ENCODE measurements at places on chromosomes 5 and 9.

- no peak for DNase-seq
Observed at GRCh38 chr9:36956908-36957307, 77.2 kb downstream of the PAX5 start.

DNA sequence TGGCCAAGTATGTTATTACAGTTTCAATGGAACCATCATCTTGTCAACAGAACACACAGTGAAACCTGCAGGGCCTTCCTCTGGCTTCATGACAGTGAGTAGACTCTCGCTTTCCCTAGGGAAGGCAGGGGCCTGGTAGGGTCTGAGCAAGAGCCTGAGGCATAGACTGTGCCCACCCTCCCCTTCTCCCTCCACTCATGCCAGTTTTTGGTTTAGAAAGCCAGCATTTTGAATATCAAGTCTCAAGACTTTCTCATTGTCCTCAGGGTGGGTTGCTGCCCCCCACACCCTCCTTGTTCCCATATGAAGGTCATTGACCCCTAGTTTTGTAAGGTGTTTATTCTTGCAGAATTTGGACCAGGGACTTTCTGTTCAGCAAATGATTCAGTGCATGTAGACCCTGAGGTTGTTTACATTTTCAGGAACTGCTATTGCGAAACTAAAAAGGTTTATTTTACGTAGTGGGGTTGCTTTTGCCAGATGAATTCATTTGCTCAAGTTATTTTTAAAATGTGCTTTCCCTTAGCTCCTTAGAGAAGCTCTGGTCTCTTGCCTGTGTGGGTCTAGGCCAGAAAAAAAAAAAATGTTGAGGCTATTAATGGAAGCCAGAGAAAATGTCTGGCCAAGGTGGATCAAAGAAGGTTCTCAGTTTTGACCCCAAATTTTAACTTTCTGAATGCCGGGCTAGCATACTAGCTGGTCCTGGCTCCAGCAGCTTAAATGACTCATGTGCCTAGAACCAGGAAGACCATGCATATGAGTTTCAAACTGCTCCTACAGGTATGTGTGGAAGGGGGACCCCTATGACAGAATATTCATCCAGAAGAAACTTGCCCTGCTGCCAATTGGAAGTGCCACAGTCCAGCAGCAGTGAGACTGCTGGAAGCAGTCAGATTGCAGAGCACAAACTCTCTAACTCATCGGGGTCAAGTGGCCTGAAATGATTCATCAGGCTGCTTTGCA is 10.1 kb upstream of the MOB3B start:
- DNase-seq = no peak

GRCh38 chr5:129460672-129460935 is 506 bp downstream of the ADAMTS19 start:
- no peak for DNase-seq

- DNase-seq = no peak
Observed at GRCh38 chr5:10556893-10557746, 6.8 kb upstream of the ANKRD33B start.

- DNase-seq = no peak
Observed at GRCh38 chr9:88810826-88811225, 180.4 kb upstream of the S1PR3 start.

DNA sequence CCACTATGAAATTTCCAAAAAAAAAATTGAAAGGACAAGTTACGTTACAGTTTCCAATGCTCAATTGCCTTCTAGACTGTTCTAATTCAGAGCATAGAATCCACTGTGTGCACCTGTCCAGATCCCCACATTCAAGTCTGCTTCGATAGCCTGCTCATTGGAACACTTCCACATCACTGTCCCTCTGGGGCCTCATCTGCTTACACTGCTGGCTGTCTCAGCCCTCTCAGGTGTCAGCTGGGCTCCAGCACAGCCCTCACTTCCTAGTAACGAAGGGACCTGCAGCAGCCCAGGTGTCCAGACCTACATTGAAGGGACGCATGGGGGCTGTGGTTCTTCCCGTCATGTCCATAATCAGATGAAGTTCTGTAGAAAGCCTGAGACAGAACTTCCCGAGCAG is 94.3 kb upstream of the EMB start:
- no peak for DNase-seq

DNA sequence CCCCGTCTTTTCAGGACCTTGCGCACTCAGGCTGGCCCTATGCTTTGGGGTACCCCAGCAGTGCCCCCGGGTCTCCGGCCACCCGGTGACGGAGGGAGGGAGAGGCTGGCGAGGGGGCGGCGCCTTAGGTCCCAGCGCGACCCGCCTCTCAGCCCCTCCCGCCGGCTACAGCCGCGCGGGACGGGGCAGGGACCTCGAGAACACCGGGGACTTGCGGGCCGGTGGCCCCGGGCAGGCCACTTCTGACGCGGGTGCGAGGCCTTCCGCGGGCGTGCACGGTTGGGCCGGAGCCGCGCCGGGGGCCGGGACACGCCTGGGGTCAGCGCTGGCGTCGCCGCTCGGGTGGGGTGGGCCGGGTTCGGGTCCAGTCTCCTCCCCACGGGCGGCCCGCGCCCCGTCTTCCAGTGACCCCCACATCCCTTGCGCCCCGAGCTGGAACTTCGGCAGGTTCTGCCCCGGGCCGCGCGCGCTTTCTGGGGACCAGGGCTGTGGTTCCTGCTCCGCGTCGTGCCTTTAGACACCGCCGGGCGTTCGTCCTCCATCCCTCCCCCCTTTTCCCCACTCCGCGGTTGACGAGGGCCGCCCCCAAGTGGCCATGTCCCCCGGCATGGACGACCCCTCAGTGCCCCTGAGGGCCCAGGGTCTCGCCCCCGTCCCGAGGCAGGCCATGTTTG is 3.8 kb upstream of the SQSTM1 start:
- no peak for DNase-seq

DNA sequence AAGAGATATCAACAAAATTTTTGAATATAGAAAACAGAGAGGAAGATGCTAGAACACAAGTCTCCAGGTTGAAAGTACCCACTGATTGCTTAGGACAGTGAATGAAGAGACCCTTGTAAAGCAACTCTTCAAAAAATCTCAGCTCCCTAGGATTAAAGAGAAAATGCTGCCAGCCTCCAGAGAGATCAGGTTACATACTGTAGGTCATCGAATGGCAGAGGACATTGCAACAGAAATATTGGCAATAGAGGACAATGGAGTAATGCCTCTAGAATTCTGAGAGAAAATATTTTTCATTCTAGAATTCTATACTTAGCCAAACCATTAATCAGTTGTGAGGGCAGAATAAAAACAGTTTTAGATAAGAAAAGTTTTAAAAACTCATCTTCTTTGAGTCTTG is 43.1 kb upstream of the ELL2 start:
- no peak for DNase-seq

DNA sequence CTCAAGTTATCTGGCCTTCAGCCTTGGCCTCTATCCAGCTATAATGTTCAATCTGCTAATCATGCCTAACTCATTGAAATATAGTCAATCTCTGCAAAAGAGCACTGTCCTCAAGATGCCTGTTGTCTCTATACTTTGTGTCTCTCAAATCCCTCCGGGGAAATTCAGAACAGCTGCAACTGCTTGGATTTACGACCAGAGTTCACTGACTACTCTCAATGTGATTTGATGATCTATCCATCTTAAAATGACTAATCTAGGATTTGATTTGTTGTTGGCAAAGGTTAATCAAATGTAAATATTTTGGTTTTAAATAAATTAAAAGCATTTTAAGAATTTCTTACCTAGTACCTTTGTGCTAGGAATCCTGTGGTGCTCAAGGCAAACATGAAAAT is 40.9 kb downstream of the SVEP1 start:
- DNase-seq = no peak

DNA sequence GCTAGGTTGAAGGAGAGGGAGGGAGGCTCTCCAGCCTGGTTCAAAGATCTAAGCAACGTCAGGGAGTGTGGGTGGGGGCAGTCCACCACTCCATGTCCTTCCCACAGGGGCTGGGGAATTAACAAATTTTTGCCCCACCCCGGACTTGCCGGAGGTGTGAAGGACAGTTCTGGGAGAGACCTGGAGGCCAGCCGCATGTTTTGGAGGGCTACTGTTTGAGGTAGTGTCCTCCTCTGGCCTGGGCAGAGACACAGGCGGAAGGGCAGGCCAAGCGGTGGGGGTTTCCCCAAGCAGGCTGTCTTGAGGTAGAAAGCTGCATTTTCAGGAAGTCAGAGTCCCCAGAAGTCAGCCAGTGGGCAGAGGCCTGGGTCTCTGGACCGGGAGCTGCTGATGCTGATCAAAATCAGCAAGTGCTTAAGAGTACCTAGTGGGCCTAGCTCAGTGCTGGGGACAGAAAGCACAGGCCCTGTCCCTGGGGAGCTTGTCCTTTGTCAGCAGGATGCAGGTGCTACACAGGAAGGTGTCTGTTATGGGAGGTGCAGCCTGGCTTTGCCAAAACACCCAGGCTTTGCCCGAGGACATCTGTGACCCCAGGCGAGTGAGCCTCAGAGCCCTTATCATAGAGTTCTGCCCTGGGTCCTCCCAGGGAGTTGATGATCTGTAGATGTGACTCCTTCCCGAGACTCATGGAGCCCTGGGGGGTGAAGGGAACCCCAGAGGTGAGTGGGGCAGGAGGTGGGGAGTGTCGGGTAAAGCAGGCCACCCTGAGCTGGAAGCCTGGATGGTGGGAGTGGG is 18.5 kb downstream of the JADE2 start:
- DNase-seq = no peak

DNA sequence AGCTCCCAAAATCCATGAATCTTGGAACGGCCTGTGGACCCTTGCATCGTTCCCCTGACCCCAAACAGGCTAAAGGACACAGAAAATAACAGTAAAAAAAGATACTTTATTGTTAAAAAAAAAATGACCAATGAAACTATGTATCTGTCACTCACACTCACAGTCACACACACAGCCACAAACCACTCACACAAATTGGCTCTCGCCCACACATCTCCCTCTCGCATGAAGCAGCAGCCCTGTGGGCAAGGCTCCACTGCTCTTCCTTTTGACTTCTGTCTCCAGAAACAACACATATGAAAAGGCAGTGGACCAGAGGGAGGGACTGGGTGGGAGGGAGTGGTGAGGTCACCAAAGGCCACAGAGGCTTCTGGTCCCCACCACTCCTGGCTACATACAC is 56.6 kb downstream of the SLC36A1 start:
- no peak for DNase-seq

DNA sequence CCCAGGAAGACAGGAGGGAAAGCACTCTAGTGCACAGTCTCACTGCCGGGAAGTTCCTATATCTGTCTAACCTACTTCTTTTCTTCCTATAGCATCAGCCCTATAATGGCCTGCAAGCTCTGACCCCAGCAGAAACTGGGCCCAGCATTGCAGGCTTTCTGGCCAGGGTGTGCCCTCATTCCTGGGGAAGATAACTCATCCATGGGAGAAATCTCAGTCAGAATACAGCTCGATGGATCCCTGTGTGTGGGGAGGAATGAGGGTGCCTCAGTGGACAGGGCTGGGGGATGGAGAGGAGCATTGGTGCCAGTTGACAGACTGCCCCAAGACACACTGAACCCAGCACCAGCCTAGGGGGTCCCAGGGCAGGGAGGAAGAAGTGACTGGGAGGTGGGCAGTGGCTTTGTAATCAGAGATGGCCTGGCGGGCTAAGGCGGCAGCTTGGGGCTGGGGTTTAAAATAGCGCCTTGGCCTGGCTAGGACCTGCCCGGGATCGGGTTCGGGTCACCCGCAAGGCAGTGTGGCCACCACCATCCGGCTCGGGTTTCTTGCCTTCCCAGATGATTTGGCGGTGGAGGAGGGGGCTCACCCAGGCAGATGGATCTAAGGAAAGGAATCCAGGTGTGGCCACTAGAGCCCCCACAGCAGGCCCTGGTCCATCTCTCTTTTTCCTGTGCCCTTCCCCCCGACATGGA is 7.6 kb upstream of the CXXC5 start:
- no peak for DNase-seq

DNA sequence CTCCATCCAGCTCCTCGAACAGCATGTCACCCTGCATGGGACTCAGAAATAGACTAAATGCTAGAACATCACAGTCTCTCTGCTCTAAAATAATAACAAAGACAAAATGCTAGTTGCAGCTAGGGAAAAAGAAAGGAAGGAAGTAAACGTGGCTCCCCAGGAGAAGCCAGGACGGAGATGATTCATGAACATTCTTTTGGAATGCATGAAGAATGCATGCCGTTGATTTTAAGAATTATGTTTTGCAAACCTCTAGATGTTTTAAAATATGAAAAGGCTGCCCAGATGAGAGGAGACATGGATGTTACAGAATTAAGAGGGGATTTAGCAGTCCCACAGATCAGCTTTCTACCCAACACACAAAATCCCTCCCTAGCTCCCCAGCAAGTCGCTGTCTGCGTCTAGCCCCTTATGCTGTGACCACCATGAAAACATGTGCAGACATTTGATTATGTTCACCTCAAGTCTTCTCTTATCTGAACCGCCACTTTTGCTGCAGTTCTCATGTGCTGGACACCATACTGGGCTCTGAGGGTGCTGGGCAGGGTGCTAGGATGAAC is 139.4 kb upstream of the LMX1B start:
- DNase-seq = no peak

DNA sequence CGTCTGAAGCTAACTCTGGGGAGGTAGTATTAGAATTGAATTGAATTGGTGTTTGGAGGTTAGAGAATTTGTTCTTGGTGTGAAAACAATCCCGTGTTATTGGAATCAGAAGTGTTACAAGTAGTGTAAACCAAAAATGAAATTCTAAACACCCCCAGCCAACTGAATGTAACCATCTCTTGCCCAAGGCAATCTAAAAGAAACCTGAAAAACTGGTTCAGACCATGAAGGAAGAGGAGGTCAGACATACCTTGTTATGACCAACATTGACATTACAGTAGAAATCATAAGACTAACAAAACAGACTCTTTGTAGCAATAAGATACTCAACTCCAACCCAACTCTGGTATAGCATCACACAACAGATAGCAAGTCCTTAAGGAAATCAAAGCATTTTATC is 159.0 kb downstream of the TUSC1 start:
- DNase-seq = no peak

DNA sequence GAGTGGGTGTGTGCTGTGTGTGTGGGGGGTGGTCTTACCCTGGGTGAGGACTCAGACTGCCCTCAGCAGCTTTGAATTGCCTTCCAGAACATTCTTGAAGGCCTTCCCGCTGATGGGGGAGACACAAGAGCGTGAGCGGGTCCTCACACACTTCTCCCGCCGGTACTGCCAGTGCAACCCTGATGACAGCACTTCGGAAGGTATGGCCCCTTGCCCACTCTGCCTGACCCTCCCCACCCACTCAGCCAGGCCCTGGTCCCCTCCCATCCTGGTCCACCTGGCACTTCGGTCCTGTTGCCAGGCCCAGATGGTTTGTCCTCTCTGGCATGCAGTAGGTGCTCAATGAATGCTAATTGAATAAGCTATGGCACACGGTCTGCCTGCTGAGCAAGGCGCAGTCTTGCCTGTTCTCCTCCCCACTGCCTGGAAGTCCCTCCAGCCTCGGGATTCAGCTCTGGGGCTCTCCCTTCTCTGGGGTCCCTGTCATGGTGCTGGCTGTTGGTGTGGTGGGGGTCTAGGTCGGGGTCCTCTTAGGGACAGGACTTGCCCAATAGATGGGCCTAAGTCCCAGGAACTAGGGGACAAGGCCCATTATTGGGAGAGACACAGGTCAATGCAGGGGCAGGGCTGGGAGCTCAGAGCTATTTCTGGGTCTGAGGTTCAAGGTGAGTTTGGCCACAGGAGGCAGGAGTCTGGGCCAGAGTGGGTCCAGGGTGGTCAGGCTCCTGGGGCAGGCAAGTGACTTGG is 26.4 kb downstream of the PSD2 start:
- no peak for DNase-seq
